ENCODE measurements at places on chromosomes 2 and 18.

DNA sequence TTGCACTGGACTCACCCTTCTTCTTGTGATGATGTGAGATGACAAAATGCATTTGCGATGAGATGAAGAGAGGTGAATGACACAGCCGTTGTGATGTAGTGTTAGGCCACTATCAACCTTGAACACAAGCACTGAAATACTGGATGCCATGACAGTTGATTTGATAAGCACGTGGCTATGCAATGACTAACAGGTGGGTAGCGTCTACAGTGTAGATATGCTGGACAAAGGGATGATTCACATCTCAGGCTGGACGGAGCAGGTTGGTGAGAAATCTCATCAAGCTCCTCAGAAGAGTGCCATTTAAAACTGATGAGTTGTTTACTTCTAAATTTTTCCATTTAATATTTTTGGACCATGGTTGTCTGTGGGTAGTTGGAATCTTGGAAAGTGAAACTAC lies 375.8 kb upstream of the LYPD1 start:
- DNase-seq: no peak

- no peak for DNase-seq
Observed at GRCh38 chr2:158647436-158648231, 147.5 kb upstream of the DAPL1 start.

GRCh38 chr2:43302182-43302960 lies 76.0 kb upstream of the ZFP36L2 start:
- DNase-seq: no peak

GRCh38 chr2:215816424-215816823 lies 196.9 kb downstream of the MREG start:
- DNase-seq: no peak

- DNase-seq: no peak
Observed at GRCh38 chr2:29804671-29805070, 116.7 kb downstream of the ALK start.

Data from cortex of kidney (tissue), 1 donor.